Epithelial cell of alveolus of lung (primary cell): ENCODE measurements at places on chromosomes 1 and 21. TPM values are rescaled to one million over a fixed set of nuclear protein-coding genes. Genes with fewer than 3 reads are reported as not detected.

Gene FAM167B
- total RNA-seq = 0.40 TPM in 1 of 2 replicates, not detected in the other

Gene PROK1
- not detected in 2 replicates for total RNA-seq

Gene OR2L2
- total RNA-seq = not detected in 2 replicates

Gene BNIPL
- total RNA-seq = 0.13 and 2.3 TPM in 2 replicates

Gene DMBX1
- not detected in 2 replicates for total RNA-seq

Gene PIGR
- not detected in 2 replicates for total RNA-seq

Gene LCE6A
- total RNA-seq = not detected in 2 replicates

Gene NR1I3
- total RNA-seq = not detected in 2 replicates

Gene AUNIP
- total RNA-seq = 2.7 and 3.2 TPM in 2 replicates
